ENCODE measurements at places on chromosomes 16 and 17.

GRCh38 chr17:31663576-31663975 is 195.5 kb downstream of the COPRS start:
- DNase-seq: no peak

DNA sequence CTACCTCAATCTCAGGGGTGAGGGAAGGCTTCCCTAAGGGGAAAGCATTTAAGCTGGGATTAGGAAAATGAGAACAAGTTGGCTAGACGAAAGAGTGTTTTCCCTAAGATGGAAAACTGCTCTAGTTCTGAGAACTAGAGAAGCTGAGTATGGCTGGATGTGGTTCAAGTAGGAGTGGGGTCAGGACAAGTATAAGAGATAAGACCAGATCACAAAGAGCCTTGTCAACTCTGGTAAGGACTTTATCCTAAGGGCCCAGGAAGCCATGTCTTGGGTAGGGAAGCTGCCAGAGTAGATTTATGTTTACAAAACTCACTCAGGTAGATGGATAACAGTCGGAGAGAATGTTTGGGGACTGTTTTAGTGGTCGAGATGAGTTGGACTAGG is 1.7 kb downstream of the ANKS4B start:
- no peak for DNase-seq

GRCh38 chr16:49596648-49597291 is 223.2 kb downstream of the C16orf78 start:
- no peak for DNase-seq

DNA sequence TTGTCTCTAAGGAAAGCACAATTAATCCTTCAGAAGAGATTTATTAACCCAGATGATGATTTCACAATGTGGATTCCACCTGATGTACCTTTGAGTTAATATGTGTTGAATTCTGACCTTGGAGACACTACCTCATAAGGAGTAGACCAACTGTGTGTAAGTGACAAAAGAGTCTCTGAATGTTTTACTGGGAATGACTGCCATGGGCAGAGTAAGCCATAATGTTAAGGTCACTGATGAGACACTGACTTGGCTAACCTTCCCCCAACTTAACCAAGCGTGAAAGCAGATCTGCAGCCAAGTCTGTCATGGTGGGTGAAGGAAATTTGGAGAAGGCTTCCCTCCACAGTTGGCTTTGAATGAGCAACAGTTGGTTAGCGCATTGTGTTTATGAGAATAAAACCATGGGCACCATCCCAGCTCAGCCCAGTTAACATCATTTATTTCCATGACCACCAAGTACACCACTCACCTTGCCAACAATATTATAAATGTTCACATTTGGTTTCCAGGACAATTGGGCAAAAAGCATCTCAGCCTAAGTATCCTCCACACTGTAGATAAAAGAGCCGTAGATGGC is 618.5 kb downstream of the KCNJ2 start:
- no peak for DNase-seq

- DNase-seq: no peak
Observed at GRCh38 chr17:48173191-48173984, 65.8 kb downstream of the SNX11 start.

GRCh38 chr16:29819506-29819905 is 756 bp upstream of the MVP start:
- no peak for DNase-seq

- DNase-seq: no peak
Observed at GRCh38 chr17:51640108-51640622, 379.8 kb downstream of the UTP18 start.

DNA sequence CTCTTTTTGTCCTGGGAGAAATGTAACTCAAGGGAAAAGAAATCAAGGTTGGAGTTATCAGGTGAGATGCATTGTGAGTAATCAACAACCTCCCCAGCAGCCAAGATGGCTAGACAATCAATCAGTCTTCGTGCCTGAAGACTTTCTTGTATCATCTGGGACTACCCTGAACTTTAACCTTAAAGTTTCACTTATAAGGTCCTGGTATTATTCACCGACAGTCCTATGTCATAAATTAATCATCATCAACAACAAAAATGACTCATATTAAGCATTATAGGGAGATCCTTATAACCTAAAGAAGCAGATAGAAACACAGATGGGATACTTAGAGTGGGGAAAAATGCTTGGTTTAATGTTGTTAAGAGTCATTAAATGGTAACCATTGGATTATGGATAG is 7.7 kb upstream of the TEKT3 start:
- no peak for DNase-seq

- no peak for DNase-seq
Observed at GRCh38 chr17:1532836-1533602, 16.6 kb upstream of the INPP5K start.

GRCh38 chr16:84196727-84197394 is 5.9 kb downstream of the ADAD2 start:
- no peak for DNase-seq

DNA sequence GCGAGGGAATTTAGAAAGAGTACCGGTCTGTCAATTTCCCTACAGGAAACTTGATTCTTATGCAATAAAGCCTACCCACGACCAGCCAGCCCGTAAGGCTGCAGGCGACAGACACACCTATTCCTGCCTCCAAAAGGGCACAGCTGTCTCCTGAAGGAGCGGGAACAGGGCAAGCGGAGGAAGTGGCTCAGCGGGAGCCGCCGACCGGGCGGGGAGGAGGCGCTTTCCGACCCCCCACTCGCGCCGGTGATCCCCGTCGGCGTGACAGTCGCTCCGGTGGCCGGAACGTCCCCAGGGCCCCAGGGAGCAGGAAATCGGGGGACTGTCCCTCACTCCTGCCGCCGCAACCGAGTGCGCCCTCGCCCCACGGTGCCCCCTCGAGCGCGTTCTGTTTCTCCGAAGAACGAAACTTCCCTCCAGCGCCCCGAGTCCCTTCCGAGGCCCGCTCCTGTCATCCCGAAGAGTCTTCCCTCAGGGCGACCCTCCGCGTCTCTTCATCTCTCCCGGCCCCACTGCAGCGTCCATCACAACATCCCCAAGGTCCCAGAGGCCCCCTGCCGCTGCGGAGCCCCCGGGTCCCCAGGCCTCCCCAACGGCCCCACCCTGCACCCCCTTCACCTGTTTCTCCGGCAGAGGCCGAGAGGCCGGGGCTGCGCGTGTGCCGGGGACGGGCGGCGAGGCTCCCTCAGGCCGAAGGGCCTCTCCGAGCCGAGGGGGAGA is 421 bp downstream of the STAT3 start:
- no peak for DNase-seq

DNA sequence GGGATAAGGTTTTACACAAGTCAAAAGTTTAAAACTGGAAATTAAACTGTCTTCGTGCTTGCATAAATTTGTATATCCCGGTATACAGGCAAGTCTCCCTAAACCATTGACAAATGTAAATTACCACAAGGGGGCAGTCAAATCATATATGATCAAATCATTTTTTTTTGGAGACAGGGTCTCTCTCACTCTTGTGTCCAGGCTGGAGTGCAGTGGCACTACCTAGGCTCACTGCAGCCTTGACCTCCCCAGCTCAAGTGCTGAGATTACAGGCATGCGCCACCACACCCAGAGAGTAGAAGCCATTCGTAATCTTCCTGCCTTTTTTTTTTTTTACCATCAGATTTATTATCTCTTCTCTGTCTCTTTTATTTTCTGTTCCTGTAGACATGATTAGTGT is 18.5 kb downstream of the TOP2A start:
- no peak for DNase-seq

DNA sequence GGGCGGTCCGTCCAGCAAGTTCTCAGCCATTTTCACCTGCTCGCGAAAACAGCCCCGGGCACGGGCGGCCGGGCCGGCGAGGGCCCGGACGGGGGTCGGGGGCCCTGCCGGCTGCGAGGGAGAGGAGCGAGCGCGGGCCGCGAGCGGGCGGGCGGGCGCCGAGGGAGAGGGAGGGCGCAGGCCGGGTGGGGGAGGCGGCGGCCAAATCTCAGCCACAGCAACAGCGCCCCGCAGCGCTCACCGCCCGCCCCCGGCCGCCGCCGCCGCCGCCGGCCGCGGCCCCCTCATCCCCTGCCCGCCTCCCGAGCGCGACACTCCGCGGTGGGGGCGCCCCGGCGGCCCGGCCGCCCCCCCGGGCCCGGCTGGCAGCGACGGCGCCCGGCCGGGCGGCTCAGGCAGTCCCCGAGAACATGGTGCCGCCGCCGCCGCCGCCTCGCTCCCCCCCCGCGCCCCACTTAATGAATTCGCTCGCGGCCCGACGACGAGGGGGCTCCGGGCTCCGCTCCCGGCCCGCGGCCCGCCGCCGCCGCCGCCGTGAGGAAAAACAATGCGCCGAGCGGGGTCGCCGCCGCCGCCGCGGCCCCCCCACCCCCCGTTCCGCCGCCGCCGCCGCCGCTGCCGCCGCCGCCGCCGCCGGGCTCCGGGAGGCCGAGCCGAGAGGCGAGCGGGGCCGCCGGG is 487 bp downstream of the CREBBP start:
- DNase-seq: peak; percentile 71
